ENCODE measurements at places on chromosomes 7 and 10.

GRCh38 chr7:11636274-11636673, 195.7 kb downstream of the THSD7A start:
- no peaks in the 10 kb centered on the region for H3K27me3 ChIP-seq
- H3K36me3 ChIP-seq: no peaks in the 10 kb centered on the region
- no peak for DNase-seq
- H3K4me3 ChIP-seq: no peak overlapping the region
- no peaks in the 10 kb centered on the region for H3K4me1 ChIP-seq

DNA sequence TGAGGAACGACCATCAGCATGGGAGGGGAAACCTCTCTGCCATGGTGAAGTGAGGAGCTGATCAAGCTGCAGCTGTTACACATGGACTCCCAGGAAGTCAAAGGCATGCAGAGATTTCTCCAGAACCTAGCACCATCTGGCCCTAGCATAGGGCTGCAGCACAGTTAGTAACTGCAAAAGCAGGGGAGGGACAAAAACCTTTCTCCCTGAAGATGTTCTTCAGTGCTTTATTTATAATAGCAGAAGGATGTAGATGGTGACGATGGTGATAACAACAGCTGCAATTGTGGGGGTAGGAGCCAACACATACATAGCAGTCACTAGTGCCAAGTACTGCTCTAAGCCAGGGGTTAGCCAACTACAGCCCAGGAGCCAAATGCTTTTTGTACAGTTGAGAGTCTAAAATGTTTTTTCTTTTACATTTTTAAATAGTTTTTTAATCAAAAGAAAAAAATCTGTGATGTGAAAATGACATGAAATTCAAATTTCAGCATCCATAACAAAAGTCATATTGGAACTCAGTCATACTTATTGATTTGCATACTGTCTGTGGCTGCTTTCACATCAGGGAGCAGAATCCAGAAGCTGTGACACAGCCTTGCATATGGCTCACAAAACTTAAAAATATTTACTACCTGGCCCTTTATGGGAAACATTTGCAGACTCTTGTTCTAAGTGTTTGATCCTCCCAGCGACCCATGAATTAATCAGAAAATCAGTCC, 299.5 kb downstream of the ELMO1 start:
- H3K4me3 ChIP-seq: no peak overlapping the region
- H3K27ac ChIP-seq: no peak overlapping the region
- H3K4me1 ChIP-seq: no peaks in the 10 kb centered on the region
- no peak for DNase-seq

DNA sequence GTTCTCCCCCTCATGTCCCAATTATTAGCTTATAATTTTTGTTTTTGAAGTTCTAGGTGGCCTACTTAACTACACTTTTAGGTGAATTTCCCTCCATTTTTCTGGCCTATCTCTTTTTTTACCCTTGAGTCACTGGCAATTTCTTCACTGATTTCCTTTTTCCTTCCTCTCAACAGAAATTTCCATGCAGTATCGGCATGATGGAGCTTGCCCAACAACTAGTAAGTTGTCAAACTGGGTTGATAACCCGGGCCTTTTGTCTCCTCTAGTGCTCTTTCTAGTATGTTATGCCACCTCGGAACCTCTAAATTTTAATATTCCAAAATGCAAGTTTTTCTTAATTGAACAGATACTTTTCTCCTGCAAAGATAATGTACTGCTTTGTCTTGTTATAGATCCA, 147.1 kb downstream of the MLLT10 start:
- peaks cover 3% of the 10 kb centered on the region for H3K4me1 ChIP-seq
- H3K27ac ChIP-seq: no peak overlapping the region
- peaks cover 34% of the 10 kb centered on the region for H3K36me3 ChIP-seq
- DNase-seq: no peak
- H3K4me3 ChIP-seq: no peak overlapping the region

- H3K4me3 ChIP-seq: peak overlapping the region; percentile 72
- H3K36me3 ChIP-seq: peaks cover 8% of the 10 kb centered on the region
- no peak for DNase-seq
- H3K4me1 ChIP-seq: peaks cover 93% of the 10 kb centered on the region
- peak overlapping the region; percentile 99 for H3K27ac ChIP-seq
Observed at GRCh38 chr10:11144626-11145494, 127.2 kb downstream of the CELF2 start.

GRCh38 chr10:80760914-80761371, 223.2 kb downstream of the SH2D4B start:
- peaks cover 3% of the 10 kb centered on the region for H3K27me3 ChIP-seq
- no peak overlapping the region for H3K27ac ChIP-seq
- H3K4me3 ChIP-seq: no peak overlapping the region
- no peaks in the 10 kb centered on the region for H3K36me3 ChIP-seq
- no peaks in the 10 kb centered on the region for H3K4me1 ChIP-seq
- no peak for DNase-seq

All from activated CD8-positive, alpha-beta T cell treated with anti-CD3 and anti-CD28 coated beads, Interleukin-2, amount 10 ng/mL, durations not matched to agents 7 days and 5 days (primary cell).